NCI-H1048 (cell line): ENCODE measurements at places on chromosomes 16 and 17.

GRCh38 chr16:81698310-81698641, 80.8 kb upstream of the PLCG2 start:
- no peak for DNase-seq

DNA sequence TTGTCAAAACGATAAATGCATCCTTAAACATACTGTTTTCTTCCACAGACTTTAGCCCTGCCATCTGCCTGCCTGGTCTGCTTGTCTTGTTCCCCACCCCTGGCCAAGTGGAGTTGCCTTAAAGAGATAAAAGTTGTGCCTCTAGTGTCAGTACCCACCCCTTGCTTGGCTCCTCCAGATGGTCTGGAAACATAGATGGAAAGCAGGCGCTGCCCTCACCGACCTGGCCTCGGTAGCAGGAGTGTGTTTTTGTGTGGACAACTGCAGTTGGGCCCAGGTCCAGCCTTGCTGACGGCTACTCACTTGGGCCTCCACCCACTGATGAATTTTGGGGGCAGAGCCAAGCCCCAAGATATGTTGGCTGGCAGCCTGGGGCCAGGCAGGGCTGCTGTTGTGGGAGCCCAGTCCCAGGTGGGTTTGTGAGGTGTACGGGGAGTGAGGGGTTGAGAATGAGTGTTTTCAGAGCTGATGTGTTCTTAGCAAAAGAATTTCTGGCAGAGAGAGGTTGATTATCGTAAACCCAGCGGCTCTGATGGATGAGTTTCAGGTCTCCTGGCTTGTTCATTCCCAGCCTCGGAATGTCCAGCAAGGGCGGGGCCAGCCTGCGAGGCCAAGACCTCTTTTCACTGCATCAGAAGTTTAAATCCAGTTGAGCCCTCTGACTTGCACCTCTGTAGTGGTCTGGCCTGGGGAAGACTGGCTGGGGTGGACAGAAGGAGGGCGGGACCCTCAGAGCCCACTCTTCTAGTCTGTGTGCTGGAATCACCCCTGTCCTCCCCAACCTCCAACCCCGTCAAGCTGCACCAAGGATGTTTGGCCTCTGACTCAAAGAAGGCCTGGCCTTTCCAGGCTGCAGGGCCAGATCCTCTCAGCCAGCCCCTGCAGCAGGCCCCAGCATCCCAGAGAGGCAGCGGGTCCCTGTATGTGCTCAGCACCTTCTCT, 179.7 kb downstream of the RAB11FIP4 start:
- no peak for DNase-seq

DNA sequence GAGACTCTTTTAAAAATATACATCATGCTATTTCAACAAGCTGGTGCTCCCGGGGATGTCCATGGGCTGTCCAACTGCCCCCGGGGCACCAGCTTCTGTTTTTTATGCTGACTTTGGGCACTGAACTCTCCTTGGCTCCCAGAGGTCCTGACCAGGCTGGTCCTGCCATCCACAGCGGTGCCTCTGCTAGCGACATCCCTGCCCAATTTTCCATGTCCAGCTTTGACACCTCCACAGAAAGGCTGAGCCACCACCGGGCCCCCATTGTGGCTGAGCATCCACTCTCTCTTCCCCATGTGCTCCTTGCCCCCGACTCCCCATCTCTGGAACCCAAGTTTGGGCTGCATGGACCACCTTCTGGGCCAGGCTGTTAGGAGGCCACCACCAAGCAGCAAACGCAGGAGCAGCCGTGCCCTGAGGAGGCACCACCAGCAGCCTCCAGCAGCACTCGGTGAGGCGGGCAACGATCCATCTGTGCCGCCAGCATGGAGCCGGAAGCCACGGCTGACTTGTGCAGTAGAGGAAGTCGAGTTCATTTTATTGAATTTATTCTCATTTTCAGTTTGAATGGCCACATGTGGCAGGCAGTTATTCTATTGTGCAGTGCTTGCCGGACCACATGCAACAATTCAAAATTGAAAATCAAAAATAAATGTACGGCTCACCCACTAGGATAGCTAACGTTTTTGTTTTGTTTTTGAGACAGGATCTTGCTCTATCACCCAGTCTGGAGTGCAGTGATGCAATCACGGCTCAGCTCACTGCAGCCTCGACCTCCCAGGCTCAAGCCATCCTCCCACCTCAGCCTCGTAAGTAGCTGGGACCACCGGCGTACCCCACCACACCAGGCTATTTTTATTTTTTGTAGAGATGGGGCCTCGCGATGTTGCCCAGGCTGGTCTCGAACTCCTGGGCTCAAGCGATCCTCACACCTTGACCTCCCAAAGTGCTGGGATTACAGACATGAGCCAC, 2.8 kb upstream of the MEAK7 start:
- DNase-seq = no peak

- no peak for DNase-seq
Measured at GRCh38 chr17:1566505-1567199, 4.1 kb upstream of the PITPNA start.

GRCh38 chr16:13633391-13633861, 286.5 kb upstream of the ERCC4 start:
- no peak for DNase-seq

DNA sequence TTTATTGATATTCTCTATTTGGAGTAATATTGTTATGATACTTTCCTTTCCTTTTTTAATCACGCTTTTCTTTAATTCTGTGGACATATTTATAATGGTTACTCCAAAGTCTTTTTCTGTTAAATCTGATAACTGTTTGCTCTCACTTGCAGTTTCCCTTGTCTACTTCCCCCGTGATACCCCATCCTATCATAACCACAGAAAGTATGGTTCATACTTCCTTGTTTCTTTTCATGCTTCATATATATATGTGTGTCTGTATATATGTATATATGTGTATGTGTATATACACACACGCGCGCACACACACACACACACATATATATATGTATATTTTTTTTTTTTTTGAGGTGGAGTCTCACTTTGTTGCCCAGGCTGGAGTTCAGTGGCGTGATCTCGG, 23.5 kb downstream of the SPECC1 start:
- no peak for DNase-seq

GRCh38 chr17:4082136-4082924, 60.5 kb downstream of the ZZEF1 start:
- no peak for DNase-seq

DNA sequence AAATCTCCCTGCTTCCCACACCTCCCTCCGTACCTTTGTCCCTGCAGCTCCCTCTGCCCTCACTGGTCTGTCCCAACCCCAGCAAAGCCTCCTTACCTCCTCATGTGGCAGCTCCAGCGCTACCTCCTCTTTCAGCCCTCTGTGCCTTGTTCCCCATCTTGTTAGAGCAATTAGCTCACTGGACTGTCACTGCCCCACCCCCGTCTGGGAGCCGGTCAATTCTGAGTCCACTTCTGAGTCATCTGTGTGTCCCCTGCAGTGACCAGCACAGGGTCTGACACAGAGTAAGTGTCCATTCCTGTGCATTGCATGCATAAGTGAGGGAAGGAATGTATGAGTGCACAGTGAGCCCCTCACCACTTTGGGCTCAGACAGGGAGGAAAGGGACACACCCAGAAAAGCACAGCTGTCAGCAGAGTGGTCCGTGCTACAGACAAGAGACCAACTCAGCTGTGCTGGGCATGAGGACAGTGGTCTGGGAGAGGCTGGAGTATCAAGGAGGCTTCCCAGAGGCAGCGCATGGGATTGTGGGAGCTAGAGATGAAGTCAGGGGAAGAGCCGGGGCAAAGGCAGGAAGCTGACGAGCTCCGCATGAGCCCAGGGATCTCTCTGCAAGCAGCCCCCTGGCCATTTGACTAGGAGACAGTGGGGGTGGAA, 45.9 kb downstream of the PITPNM3 start:
- DNase-seq = no peak

DNA sequence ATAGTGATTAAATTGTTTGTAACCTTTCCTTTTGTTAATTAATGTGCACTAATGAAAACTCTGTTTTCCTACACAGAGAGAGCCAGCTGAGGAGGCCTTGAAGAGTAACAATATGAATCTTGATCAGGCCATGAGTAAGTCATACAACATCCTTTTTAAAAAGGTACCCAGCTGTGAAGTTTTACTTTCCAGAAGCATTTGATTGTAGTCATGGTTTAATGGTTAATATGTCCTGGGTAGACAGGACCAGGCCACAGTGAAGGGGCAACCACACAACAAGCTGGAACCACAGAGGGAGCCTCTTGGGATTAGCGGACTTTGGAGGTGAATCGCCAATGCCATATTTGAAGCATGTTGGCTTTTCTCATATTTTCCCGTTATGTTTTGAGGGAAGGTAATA, 55.6 kb downstream of the TMC6 start:
- DNase-seq = no peak

- no peak for DNase-seq
Measured at GRCh38 chr16:87003414-87003755, 313.8 kb downstream of the C16orf95 start.

DNA sequence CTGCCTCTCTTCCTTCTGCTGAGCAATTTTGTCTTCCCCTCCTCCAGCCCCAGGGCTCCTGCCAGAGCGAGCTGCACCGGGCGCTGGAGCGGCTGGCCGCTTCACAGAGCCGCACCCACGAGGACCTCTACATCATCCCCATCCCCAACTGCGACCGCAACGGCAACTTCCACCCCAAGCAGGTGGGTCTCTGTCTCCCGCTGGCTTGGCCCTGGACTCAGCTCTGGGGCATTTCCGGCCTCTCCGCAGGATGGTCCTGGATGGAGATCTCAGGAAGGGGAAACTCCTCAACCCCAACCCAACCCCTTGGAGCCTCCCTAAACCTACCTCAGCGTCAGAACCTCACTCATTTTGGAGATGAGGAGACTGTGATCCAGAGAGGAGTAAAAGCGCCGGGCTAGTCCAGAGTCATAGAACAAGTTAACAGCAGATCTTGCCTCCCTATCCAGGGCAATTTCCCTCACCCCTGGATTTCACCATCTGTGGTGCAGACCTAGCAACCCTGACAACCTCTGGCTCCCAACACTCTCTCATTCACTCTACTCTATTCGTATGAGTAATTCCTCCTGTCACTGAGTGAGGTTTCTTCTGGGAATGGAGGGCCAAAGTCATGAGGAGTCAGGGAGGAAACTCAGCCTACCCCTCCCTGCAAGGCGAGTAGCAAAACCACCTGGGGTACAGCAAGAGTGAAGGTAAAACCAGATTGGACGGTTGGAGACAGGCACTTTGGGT, 10.8 kb downstream of the IGFBP4 start:
- DNase-seq = no peak

- DNase-seq = no peak
Measured at GRCh38 chr17:57471868-57472368, 215.6 kb downstream of the MSI2 start.

DNA sequence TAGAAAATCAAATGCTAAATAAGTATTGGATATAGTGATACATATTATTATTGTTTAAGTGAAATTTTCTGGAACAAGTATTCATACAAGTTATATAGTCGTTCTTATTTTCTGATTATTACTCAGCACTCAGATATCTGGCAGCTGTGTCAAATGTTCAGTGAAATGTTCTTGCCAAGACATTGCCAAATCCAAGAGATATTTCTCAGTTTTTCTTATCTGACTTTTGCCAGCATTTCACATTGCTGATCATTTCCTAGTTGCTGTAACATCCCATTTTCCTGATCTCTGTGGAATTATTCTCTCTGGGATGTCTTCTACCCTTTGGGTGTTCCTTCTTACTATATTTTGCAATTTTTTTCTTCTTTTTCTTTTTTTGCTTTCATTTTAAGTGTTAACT, 262.3 kb downstream of the KIF2B start:
- no peak for DNase-seq

- DNase-seq = no peak
Measured at GRCh38 chr16:25141648-25142047, 30.1 kb downstream of the LCMT1 start.

DNA sequence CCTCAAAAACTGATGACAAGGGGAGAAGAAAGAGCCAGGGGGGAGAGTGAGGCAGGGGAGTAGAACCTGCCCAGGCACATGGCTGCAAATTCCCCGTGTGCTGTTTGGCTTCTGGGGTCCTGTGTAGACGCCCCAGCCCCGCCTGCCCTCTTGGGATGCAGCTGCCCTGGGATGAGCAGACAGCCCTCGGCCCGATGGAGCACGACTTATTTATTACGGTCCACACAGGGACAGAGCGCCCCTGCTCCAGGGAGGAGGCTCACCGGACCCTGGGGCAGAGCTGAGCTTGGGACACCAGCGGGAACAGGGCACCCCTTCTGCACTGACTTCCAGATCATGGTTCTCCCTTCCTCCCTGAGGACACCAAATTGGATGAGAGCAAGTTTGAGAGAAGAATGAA, 9.1 kb downstream of the LDHD start:
- DNase-seq = no peak

DNA sequence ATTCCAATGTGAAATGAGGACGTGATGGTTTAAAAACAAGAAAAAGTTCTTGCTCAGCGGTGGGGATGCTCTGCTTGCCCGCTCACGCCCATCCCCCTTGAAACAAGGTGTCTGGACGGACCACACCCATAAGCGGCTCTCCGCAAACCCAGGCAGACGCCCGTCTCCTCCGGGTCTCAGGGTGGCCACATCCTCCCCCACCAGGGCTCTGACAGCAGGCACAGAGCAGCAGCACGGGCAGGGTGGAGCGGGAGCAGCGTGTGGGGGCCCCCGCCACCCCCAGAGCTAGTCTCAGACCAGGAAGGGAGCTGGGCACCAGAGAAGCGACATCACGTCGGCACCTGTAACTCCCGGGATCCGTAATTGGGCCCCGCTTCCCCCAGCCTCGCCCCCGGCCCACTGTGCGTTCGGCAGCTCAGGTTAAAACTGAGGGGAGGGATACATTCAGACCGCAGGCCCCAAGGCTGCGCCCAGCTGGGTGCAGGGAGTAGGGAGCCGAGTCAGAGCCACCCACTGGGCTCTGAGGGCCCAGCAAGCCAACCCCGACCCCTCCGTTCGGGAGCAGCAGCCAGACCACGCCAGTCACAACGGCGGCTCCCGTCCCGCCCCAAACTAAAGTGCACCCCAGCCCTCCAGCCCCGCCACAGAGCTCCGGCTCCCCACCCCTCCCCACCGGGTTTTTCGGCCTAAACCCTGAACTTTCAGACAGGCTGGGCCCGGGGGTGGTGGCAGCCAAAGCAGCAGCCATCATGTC, 22.0 kb downstream of the CLUH start:
- no peak for DNase-seq

DNA sequence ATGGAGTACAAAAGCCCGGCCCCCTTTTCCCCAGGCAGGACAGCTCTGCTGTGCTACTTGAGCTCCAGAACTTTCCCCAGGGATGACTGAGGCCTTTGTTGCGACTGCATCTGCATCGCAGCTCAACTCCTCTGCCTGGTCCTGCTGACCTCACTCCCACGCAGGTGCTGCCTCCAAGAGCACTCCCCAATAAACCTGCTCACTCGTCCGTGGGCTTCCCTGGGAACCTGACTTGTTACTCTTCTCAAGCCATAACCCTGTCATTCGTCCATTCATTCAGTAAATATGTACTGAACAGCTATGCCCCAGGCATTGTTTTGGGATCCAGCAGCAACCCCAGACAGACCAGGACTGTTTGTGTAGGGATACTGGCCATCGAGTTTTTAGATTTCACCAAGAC, 11.6 kb upstream of the RMI2 start:
- DNase-seq = no peak
